RWPE1 (cell line): ENCODE measurements at places on chromosomes 16 and 17.
A peak's percentile ranks its signal among the peaks of the same experiment; 100 is the strongest.

GRCh38 chr16:10181196-10182162 lies 749 bp downstream of the GRIN2A start:
- DNase-seq: peak; percentile 64

DNA sequence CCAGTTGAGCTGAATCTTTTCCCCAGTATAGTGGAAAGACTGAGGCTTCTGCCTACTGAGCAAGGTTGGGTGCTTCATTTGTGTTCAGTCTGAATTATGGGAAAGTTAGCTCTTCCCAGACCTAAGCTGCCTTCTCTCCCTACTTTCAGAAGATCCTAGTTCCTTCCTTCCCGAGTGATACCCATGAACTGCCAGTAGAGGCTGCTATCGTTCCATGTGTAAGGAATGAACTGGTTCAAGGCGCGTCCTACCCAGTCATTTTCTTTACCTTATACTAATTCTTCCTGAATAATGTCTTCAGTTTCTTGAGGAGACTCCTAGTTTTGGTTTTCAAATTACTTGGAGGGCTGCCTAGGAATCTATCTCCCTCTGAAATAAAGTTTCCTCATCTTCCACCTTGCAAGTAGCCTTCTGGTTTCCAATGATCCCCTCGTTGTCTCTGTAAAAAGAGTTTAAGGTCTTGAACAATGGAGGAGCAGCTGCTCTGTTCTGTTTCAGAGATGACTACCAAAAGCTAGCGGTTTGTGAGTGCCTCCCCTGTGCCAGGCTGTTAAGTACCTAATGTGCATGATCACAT lies 934 bp upstream of the AOC2 start:
- peak; percentile 78 for DNase-seq

DNA sequence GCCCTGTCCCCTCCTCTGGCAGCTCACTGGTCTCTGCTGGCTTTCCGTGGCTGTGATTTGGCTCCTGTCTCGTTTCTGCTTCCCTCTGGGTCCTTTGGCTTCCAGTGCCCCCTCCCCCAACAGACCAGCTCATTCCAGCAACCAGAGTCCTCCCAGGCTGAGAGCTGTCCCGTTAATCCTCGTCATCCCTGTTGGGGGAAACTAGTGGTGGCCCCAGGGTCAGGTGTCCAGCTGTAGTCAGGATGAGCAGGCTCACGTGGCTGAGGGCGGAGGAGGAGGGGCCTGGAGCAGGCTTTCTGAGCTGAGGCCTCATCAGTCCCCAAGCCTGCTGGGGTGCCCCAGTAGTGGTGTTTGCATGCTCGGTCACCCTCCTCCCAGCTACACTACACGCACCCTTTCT lies 10.7 kb upstream of the CBX4 start:
- no peak for DNase-seq

- no peak for DNase-seq
These were observed 28.1 kb downstream of the EMP2 start for GRCh38 chr16:10552281-10552680.

- DNase-seq: no peak
These were observed 366.7 kb downstream of the KCNJ2 start for GRCh38 chr17:70535986-70536385.

- DNase-seq: no peak
These were observed 169.1 kb downstream of the HS3ST3B1 start for GRCh38 chr17:14469971-14470370.
